ENCODE measurements at places on chromosomes 3 and 15.

DNA sequence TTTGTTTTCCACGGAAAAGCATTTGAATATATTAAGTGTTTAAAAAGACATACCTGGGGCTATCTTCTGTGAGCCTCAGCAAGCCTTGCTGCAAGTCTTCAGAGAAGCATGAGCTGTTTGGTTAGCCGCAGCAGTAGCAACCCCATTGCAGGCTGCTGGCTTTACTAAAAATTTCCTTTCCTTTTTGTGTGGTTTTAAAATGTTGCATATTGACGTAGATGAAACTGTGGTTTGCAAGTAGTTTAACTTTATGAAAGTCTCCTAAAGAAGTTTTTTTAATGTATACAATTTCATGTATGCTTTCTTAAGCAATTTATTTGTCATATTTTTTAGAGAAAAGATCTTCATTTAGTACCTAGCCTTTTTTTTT is at the start of gene GPR171:
GPR171 (minus strand) TSS at position 166 of the 370 bp plus-strand sequence. CDS start 3,830 bp downstream, outside the sequence.
- no peak for DNase-seq

- DNase-seq: no peak
Observed at GRCh38 chr15:89857673-89858072, 36.1 kb downstream of the AP3S2 start.

DNA sequence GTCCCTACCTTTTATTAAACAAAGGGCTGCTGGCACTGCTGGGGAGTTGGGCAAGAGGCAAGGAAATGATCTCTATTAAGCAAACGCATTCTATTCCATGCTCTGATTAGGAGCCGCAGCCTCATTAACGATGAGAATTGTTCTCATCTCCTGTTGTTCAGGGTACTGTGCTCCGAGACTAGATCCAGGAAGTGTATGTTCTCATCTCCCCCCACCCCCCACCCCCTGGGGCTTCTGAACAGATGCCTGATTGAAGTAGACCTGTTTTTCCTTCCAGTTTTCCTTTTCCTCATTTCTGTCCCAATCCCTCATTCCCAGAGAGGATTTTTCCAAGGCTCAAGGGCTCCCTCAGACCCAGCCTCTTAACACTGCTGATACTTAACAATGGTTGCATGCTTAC is 81.6 kb upstream of the FEZF2 start:
- no peak for DNase-seq

DNA sequence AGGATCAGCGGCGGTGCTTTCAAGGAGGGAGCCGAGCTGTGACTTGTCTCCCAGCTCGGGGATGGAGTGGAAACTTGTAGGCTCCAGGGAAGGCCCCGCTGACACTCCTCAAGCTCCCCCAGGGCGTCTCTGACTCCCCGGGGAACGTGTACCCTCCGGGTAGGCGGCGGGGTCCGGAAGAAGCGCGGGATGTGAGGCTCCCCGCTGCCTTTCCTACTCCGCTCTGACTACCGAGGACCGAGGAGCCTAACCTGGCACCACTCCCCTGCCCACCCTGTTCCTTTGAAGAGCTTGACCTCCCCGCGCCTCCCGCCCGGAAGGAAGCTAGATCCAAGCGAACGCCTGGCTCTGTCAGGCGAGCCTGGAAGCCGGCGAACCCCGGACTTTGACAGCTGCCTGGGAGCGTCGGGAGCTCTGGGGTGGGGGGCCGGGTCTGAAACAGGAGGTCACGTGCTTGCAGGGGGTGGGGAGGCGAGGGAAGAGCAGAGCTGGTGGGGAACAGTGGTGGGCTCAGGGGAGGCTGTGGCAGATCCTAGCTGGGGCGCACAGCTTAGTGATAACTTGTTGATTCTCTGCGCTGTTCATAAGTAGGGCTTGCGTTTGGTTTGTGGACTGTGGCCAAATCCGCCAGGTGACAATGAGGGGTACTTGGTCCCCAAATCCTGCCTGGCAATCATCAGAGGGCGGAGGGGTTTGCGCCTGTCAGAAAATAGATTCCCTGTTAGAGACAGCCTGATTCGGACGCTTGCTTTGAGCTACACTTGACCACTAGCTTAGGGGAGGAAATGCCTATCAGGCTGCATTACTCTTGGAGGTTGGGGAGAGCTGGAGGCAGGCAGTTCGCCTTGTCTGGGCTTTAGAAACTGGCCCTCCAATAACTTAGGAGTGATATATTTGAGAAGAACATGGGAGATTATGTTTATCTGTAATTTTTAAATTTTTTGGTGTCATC is 1.2 kb downstream of the CLSTN2 start:
- peak; percentile 41 for DNase-seq

- DNase-seq: no peak
Observed at GRCh38 chr15:51218299-51218938, 120.0 kb downstream of the CYP19A1 start.

GRCh38 chr3:71247958-71248335 is 335.6 kb downstream of the FOXP1 start:
- DNase-seq: no peak

- no peak for DNase-seq
Observed at GRCh38 chr3:157906627-157907026, 199.6 kb downstream of the SHOX2 start.

DNA sequence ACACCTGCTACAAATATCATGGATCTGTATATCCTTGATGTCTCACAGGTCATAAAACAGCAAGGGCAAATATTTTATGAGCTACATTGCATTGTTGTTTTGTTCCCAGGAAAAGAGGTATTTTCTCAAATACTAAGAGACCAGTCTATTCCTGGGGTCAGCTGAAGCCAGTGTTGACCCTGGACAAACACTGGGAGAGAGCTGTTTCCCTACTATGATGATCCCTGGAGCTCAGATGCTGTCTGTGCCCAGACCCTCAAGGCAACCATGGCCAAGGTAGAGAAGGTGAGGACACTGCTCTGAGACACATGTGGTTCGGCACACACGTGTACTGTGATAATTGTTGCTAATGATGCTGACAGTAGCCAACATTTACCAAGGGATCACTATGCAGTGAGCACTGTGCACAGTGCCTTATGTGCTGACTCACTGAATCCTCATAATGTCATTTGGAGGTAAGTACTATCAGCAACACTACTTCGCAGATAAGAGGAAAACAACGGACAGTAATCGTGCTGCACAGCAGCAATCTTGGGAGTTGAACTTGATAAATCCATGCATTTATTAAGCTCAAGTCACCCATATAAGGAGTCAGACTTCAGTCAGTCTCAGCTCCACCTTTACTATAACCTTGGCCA is 943.6 kb downstream of the FHIT start:
- DNase-seq: no peak

- DNase-seq: no peak
Observed at GRCh38 chr3:33786565-33787327, 11.7 kb upstream of the PDCD6IP start.

- no peak for DNase-seq
Observed at GRCh38 chr15:92273723-92274122, 120.0 kb upstream of the ST8SIA2 start.

DNA sequence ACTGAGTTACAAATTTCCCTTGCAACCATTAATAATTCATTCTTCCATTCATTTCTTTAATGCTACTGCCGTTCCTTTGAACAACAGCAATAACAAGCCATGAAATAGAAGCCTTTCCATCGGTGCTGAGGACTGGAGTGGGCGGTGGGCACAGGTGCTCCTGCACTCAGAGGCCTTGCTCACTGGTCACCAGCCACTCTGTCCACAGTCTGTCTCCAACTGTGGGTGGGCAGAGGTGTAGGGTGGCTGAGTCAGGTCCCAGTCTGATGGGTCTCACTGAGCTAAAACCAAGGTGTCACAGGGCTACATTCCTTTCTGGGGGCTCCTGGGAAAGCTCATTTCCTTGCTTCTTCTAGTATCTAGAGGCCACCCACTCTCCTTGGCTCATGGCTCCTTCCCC is 6.3 kb upstream of the FAM3D start:
- no peak for DNase-seq
